ENCODE measurements at places on chromosomes 16 and 17.

- DNase-seq, result peak; percentile 23
Measured at GRCh38 chr16:84618581-84619460, 943 bp upstream of the COTL1 start.

- DNase-seq, result no peak
Measured at GRCh38 chr17:13030056-13030455, 12.2 kb upstream of the ELAC2 start.

DNA sequence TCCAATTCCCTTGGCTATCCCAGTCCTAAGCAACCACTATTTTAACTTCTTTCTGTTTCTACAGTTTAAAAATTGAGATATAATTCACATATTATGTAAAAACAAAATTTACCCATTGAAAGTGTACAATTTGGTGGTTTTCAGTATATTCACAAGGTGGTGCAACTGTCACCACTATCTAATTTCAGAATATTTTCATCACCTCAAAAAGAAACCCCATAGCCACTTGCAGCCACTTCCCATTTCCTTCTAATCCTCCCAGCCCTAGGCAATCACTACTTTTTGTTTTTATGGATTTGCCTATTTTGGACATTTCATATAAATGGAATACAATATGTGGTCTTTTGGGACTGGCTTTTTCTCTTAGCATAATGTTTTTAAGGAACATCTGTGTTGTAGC, 36.1 kb upstream of the NACA2 start:
- DNase-seq, result no peak

- DNase-seq, result no peak
Measured at GRCh38 chr17:31696703-31697325, 162.2 kb downstream of the COPRS start.

DNA sequence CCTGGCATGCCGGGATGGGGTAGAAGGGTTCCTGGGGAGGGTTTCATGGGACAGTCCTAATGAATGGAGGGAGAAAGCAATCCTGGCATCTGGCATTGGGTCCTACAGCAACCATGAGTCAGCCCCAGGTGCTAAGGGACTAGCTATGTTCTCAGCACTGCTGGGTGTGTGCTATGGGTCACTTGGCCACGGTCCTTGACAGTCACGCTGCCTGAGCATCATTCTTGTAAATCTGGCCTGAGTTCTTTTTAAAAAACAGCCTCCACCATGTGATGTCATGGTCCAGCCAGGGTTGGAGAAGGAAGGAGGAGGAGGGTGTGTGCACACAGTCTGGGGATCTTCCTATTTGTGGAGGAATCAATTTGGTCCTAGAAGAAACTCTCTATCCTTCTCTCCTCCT, 6.2 kb upstream of the RAMP2 start:
- no peak for DNase-seq

All from bone marrow (tissue), 2 donors.